ENCODE measurements at places on chromosomes 5 and 9.

- DNase-seq = no peak
Observed at GRCh38 chr9:108479989-108480652, 375.7 kb downstream of the ACTL7B start.

DNA sequence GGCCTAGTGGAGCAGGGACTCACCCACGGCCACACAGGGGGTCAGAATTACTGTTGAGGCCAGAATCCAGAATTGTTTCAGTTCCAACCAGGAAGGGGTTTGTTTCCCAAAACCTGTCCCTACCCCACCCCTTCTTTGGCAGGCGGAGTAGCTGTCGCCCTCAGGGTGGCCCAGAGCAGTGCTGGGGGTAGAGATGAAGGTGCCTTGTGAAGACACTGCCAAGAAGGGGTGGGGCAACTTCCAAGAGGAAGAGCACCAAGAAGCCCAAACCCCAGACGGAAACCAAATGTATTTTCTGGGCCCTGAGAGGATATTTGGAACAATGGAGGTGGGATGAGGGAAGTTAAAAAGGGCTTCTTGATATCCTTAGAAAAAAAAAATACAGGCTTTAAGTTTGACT is 11.4 kb upstream of the NDST1 start:
- DNase-seq = no peak

GRCh38 chr9:117574099-117574498 is 130.1 kb upstream of the TLR4 start:
- no peak for DNase-seq

- no peak for DNase-seq
Observed at GRCh38 chr9:133415170-133415569, 2.6 kb downstream of the REXO4 start.

DNA sequence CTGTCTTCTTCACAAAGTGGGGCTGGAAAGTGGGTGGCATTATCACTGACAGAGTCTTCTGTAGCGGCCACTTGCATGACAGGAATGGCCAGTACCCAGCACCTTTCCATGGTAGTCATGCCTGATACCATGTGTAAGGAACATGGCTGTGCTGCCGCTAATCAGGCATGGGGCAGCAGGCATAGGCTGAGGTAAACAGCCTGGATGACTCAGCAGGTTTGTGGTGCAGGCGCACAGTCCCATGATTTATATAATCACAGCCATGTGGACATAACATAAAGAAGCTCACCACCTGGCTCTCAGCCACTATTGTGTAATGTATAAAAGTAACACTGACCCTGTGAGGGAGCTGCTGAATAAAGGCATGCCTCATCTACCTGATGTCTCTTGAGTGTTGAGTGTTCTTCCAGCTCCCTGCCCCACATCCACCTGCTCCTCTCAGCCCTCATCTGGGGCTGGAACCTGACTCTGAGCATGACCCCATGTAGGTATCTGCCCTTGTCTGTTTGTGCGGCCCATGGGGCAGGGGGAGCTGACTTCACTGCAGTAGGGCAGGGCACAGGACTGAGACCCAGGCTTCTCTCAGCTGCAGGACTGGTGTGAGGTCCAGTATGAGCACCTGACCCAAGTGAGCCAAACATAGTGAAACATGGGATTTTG is 13.2 kb upstream of the ICE1 start:
- DNase-seq = no peak

- DNase-seq = no peak
Observed at GRCh38 chr5:9781890-9782289, 151.7 kb upstream of the TAS2R1 start.

DNA sequence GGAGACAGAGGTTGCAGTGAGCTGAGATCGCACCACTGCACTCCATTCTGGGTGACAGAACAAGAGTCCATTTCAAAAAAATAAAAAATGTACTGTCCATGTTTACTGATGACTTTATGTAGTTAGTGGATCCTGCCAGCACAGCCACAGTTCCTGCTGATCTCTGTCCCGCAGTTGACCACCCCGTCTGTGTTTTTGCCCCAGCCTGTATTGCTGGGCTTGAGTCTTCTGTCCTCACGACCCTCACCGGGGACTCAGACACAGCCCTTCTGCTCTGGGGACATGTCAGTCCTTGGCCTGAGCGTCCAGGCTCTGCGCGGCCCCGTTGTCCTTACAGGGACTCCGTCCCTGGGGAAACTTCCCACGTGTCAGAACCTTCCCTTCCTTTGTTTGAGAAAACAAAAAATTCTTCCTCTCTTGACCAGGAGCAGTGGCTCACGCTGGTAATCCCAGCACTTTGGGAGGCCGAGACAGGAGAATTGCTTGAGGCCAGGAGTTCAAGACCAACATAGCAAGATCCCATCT is 14.5 kb downstream of the SURF6 start:
- DNase-seq = no peak

DNA sequence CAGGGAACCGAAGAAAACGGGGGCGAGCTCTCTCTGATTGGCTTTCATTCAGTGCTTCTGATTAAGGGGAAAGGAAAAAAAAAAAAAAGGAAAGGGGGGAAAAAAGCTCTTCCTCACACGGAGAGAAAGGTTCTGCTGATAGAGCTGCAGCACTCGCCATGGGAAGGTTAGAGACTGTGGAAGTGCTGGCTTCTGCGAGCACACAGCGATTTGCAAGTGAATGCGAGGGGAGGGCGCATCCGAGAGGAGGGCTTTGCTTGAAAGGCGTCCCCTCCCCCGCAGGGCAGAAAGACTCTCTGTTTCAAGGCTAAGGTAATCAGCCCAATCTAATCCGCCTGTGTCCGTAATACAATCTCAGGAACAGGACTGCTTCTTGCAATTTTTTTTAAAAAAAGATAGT is at the start of gene CDH10:
CDH10 (minus strand) TSS at position 218 of the 400 bp plus-strand sequence. CDS start 51,488 bp downstream, outside the sequence.
- DNase-seq = no peak

GRCh38 chr9:107784235-107784958 is 294.8 kb upstream of the KLF4 start:
- DNase-seq = no peak

GRCh38 chr9:124813501-124814163 is 36.7 kb downstream of the OLFML2A start:
- no peak for DNase-seq

DNA sequence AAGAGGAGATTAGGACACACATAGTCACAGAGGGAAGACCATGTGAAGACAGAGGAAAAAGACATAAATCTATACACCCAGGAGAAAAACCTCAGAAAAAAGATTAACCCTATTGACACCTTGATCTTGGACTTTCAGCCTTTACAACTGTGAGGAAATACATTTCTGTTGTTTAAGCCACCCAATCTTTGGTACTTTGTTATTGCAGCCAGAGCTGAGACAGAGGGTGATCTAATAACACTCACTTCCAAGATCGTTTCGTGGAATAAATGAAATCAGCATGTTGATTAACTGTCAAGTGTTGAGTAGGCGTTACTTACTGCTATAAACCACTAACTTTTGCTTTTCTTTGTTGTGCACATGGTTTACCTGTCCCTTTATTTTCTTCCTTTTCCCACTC is 361.2 kb upstream of the RIOK2 start:
- no peak for DNase-seq

DNA sequence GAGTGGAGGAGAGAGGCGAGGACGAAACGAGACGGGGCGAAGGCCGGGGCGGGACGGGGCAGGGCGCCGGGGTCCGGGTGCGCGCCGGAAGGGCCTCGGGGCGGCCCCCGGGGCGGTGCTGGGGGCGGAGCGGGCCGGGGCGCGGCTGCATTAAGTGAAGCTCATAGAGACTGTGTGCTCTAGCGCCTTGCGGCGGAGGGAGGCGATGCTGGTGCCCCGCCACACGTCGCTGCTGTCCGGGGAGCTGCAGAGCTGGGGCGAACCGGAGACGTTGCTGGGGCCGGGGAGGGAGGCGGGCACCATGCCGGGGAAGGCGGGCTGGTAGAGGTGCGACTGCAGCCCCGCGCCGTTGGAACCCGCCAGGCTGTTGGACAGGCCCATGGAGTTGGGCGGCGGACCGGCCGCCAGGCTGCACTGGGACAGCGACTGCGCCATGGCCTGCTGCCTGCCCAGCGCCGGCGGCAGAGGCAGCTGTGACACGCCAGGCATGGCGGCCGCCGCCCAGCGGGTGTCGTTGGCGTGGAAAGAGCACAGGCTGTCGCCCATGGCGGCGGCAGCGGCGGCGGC is 8.3 kb downstream of the OTP start:
- DNase-seq = no peak

- no peak for DNase-seq
Observed at GRCh38 chr9:128493424-128493823, 11.1 kb upstream of the GLE1 start.

DNA sequence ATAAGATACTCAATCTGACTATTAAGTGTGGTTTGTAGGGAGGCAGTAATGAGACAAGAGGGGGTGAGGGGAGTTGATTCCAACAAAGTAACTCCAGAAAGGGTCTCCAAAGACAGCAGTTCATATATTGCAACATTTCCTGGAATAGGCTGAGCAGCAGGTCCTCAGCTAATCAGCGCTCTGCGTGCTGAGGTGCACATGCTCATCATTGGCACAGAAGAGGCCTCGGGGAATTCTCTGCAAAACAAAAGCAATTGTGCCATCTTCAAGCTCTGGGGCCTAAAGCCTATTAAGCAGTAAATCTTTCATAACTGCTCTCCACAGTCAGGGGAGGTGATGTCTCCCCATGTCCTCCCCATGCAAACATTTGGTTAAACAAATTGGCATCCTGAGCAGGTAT is 357.3 kb downstream of the SPOCK1 start:
- DNase-seq = no peak

DNA sequence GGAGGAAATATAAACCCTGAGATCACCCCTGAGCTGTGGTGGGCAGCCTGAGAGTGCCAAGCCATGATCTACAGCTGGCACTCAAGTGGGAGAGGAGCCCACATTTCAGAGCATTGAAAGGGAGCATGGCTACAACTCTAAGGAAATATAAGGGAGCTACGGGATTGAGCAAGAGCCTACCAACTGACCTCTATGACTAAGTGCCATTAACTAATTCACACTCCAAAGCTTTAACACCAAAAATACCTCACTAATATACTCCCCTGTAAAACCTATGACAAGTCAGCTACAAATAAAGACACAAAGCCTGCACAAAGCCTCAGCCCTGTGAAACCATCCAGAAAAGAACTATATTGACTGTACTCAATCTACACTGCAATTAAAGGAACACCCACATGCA is 286.8 kb upstream of the RPS23 start:
- no peak for DNase-seq

- no peak for DNase-seq
Observed at GRCh38 chr5:14281746-14282181, 138.6 kb downstream of the TRIO start.

DNA sequence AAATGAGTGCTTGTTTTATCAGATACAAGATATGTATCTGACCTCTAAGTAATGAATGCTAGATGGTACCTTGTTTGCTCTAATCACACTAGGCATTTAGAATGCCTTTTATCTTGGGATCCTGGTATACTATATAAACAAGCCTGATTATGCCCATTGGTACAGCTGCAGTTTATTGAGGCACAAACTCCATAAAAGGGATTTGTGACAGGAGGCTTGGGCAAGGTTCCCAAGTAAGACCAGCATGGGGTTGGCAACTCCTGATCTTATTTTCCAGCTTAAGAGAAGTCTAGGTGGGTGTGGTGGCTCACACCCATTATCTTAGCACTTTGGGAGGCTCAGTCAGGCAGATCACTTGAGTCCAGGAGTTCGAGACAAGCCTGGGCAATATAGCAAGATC is 93.9 kb upstream of the DMRT1 start:
- no peak for DNase-seq

DNA sequence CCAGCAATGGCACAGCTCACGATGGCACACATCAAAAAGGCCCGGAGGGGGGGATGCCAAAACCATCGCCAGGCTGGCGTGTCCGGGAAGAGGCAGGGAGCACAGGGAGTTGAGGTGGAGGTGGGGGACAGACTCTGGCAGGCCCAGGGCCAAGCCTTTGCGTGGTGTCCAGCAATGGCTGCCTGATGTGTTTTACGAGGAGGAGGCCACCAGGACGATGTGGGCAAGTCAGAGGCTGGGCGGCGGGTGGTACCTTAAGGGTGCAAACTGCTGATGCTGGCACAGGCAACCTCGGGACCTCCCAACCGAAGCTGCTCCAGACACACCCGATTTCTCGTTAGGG is 4.7 kb downstream of the VAV2 start:
- no peak for DNase-seq

- DNase-seq = no peak
Observed at GRCh38 chr9:739362-739761, 102.1 kb upstream of the DMRT1 start.

DNA sequence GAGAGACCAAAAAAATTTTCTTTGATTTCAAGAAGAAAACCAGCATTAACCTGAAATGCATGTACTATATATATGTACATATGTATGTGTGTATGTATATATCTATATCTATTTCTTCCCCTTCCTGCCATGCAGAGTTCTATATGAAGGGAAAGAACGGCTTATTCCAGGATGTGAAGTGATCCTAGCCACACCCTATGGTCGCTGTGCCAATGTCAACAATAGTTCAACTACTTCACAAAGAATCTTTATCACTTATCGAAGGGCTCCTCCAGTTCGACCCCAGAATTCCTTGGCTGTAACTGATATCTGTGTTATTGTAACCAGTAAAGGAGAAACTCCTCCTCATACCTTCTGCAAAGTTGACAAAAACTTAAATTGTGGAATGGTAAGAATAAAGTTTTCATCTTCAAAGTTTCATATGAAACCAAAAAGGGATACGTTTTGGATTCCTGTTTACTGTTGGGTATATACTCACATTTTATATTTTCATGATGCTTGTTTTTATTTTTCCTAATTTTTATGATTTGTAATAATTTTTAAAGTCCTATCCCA is 56.2 kb downstream of the DENND4C start:
- no peak for DNase-seq

- no peak for DNase-seq
Observed at GRCh38 chr5:36253575-36253974, 11.8 kb upstream of the NADK2 start.

DNA sequence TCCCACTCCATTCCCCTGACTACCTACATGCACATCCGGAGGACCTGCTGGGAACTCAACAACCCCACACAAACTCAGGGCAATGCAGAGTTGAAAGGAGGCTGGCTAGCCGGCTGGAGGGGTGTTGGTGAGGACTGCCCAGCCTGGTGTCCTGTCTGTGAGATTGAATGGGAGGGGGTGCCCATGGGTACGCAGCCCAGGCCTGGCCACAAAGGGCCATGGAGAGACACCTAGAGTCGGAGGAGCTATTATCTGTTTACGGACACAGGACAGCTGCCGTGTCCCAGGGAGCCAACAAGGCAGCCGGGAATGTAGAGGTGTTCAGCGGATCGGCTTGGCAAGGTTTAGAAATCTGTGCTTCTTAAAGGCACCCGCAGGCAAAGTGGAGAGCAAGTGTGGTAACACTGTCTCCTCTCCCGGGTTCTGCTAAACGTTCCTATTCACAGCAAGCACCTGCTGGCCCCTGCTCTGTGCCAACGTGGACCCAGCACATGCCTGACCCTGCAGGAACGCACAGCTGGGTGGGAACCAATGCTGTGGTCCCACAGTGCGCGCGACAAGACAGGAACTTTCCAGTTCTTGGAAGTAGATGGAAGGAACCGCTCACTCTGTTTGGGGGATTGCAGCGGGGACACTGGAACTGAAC is 166.7 kb downstream of the DAB2IP start:
- DNase-seq = no peak
